Activated CD4-positive, alpha-beta T cell treated with anti-CD3 and anti-CD28 coated beads for 1 hour (primary cell): ENCODE measurements at places on chromosomes 12 and 14.

GRCh38 chr12:9221483-9221882, 13.3 kb upstream of the PZP start:
- DNase-seq, result no peak

- DNase-seq, result peak; percentile 19
These were observed 34.8 kb upstream of the TESC start for GRCh38 chr12:117134059-117134458.

GRCh38 chr12:102507301-102507700, 26.9 kb upstream of the IGF1 start:
- no peak for DNase-seq

DNA sequence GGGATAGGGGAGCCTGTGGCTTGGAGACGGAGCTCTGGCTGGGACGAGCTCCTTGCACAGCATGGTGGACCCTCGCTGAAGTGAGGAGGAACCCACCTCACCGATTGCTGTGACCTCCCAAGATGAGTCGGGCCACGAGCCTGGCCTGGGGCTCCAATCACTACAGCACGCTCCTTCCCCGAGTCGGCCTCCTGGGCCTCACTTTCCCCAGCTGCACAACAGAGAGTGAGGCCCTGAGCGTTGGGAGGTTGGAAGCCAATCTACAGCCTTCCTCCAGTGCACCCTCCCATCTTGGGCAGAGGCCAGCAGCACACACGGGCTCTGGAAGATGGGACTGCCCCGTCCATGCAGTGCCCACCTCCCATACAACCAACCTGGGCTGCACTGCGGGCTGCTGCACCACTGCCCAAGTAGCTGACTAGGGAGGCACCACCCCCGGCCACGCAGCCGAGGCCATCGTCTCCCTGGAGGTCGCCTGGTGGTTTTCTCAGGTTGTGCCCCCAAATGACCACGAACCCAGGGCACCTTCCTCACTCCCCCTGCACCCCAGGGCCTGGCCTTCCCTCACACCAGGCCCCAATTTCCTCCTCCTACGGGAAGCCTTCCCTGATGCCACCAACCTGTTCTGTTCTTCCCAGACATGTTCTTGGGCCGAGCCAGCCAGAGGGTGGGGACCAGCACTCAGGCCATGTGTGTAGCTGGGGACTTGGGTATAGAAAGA, 152.3 kb upstream of the C14orf180 start:
- no peak for DNase-seq

DNA sequence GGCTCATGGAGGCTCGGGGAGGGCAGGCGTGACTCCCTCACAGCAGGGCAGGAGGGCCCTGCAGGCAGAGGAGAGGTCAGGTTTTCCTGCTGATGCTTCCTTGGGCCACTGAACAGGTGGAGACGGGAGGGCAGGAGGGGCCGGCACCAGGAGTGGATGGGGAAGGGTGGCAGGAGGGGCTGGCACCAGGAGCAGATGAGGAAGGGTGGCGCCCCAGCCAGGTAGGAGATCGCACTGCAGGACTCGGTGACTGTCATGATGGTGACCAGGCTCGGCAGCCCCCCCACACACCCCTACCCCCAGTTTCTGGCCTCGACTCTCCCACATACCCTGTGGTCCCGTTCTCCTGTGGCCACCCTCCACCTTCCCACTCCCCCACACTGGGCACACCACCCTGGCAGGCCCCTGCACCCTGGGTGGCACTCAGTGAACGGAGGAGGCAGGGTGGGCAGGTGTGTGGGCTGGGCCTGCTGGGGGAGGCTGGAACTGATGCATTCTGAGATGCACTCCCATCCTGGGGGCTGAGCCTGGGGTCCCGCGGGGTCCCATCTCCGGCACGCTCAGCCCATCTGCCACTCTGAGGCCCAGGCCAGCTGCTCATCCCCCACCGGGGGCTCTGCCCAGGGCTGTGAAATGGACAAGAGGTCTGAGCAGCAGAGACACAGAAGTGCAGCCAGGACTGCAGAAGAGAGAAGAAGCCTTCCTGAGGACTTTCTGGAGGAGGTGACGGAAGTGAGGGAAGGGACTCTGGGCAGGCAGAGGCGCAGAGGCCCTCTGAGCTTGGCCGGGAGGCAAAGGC, 2.8 kb downstream of the NUDT14 start:
- DNase-seq, result no peak

GRCh38 chr14:73136085-73136386, 271 bp upstream of the PSEN1 start:
- DNase-seq, result no peak

DNA sequence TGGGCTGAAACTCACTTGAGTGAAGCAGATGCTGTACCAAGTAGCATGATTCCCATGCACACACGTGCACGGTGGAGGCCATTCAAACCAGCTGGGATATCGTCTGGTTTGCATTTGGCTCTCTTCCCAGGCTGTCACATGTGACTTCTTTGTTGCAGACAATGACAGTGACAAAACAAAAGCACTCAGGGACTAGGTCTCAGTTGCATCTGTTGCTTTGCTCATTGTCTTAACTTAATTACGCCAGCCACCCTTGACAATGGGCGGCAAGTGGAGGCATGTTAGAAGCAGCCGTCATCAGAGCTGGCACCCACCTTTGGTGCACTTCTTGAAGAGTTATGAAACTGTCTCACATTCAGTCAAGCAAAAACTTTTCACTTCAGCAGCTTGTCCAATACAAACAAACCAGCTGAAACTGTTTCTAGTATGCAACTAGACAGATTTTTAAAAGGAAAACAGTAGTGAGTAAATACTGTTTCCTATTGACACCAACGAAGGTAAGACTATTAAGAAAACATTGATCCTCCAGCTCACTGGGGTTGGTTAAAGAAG, 74.3 kb downstream of the IGF1 start:
- no peak for DNase-seq

- peak; percentile 19 for DNase-seq
These were observed 13.0 kb upstream of the TPCN1 start for GRCh38 chr12:113208041-113208934.

DNA sequence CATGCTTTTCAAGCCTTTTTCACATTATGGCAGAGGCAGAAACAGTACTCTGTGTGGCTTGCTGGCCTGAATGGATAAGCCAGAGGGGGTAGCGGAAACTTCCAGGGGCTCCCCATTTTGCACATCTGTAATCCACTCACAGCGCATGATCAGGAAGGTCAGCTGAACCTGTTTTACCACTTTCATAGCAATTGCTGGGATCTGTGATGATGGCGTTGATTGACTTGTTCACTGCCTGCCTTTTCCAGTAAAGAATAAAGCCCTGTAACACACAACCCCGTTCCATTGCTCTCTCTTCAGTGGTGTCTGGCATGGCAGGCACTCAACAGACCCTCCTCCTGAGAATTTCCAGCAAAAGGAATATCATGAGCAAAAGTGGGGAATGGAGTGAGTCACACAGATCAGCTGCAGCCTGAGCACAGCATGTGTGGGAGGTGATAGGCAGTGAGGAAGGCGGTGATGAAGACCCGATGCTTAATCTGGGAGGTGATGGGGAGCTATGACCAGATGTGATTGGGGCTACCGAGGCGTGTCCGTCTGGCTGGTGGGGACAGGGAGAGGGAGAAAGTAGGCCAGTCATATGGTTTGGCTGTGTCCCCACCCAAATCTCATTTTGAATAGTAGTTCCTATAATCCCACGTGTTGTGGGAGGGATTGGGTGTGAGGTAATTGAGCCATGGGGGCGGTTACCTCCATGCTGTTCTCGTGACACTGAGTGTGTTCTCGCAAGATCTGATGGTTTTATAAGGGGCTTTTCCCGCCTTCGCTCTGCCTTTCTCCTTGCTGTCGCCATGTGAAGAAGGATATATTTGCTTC, 44.7 kb upstream of the CHST11 start:
- no peak for DNase-seq
